Panc1 (cell line): ENCODE measurements at places on chromosomes 11 and 22.
A peak's percentile ranks its signal among the peaks of the same experiment; 100 is the strongest.

GRCh38 chr11:422249-422656, 7.5 kb upstream of the SIGIRR start:
- DNase-seq = no peak

- peak; percentile 10 for DNase-seq
Observed at GRCh38 chr11:75966537-75967287, 151.7 kb downstream of the UVRAG start.

- no peak for DNase-seq
Observed at GRCh38 chr22:42794551-42795510, 62.2 kb downstream of the ARFGAP3 start.

- no peak for DNase-seq
Observed at GRCh38 chr11:43681401-43681942, 934 bp downstream of the HSD17B12 start.

GRCh38 chr22:36764060-36764459, 11.9 kb downstream of the IFT27 start:
- DNase-seq = no peak

DNA sequence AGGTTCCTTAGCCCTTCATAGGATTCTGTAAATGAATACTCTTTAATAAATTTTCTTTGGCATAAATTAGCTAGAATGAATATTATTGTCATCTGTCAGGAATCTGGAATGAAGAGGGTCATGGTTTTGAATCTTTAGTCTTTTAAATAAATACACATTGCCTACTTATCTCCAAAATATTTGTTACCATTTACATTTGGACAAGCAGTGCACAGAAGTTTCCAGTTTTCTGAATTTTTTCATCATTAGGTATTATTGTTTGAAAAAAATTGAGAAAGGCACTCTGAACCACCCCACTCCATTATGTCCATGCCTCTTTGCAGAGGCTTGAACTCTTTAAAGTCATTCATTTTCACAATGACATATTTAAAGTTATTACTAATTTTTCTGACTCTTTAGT, 549.0 kb upstream of the LUZP2 start:
- DNase-seq = no peak

- no peak for DNase-seq
Observed at GRCh38 chr11:60175860-60176275, 7.0 kb downstream of the MS4A6A start.

DNA sequence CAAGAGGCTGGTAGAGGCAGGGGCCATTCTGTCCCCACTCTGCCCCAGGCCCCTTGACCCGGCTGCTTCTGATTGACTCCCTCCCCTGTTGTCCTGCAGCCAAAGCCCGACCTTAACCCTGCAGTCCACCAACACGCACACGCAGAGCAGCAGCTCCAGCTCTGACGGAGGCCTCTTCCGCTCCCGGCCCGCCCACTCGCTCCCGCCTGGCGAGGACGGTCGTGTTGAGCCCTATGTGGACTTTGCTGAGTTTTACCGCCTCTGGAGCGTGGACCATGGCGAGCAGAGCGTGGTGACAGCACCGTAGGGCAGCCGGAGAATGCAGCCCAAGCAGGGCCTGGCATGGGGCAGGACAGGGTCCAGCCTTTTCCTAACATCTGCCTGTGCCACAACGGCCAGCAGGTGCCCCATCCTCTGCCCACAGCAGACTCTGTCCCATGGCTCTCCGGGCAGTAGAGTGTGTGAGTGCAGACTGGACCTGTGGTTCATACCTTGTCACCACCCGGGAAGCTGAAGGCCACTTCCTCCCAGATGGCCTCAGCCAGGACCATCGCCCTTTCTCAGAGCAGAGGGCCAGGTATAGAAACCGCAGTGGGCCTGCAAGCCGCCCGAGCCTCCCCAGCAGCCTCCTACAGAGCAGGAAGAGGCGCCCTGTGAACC, 26.8 kb upstream of the MGAT3 start:
- no peak for DNase-seq

DNA sequence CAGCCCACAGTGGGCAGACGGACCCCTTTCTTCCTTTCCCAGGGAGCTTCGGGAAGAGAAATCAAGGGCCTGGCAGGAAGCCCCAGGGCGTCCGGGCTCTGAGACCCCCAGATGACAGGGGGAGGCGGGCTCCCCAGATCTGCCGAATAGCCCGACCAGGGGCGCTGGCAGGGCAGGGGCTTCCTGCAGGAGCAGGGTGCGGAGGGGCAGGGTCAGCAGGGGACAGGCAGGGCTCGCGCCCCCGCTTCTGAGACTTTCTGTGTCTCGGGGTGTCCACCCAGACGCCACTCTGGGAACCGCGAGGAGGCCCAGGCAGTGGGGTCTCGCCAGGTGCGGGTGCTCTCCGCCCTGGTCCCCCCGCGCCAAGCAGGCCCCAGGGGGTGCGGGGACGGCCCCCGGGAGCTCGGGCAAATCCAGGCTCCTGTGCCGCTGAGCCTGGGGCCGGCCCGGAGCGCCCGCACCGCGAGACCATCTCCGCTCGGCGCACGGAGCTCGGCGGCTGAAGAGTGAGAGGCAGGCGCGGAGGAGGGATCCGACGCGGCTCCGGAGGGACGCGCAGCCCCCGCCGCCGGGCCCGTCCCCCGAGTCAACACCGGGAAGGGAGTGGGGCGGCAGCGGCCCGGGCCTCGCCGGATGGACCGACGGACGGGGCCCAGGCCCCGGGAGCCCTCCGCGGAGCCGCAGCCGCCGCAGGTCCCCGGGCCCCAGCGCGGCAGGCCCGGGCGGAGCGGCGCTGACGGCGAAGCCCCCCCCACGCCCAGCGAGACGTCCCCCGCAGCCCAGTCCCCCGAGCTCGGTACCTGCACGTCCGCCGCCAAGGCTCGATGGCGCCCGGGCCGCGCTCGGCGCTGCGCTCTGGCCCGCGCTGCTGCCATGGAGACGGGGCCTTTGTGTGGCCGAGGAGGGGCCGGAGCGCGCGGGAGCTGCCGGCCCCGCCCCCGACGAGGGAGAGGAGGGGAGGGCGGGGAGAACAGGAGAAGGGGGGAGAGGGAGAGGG, at the start of gene PLXNB2:
Gene PLXNB2 (minus strand): TSS at position 894 of the 997 bp plus-strand sequence. CDS start 17,062 bp downstream, outside the sequence.
- DNase-seq = no peak

DNA sequence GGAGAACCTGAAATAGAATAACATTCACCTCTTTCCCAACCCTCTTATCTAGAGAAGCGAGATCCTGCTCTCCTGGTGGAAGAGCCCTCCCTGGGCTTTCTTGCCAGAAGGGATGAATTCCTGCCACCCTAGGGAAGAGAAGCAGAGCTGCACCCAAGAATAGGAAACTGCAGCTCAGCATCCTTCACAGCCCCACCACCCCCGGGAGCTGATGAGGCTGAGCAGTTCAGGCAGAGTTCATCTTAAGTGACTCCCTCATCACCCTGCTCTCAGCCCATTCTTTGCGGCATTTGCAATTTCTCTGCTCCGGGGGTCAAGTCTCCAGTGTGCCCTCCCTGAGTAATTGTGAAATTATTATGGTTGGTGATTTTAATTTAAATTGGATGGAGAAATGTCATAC, 514.9 kb downstream of the BUD13 start:
- no peak for DNase-seq

- no peak for DNase-seq
Observed at GRCh38 chr22:40874016-40874415, 12.1 kb upstream of the DNAJB7 start.

- no peak for DNase-seq
Observed at GRCh38 chr11:117910941-117911655, 18.1 kb downstream of the TMPRSS13 start.

GRCh38 chr22:46074771-46075551, 75.4 kb upstream of the PPARA start:
- DNase-seq = no peak

- DNase-seq = no peak
Observed at GRCh38 chr11:96021901-96022650, 98.2 kb upstream of the MTMR2 start.

DNA sequence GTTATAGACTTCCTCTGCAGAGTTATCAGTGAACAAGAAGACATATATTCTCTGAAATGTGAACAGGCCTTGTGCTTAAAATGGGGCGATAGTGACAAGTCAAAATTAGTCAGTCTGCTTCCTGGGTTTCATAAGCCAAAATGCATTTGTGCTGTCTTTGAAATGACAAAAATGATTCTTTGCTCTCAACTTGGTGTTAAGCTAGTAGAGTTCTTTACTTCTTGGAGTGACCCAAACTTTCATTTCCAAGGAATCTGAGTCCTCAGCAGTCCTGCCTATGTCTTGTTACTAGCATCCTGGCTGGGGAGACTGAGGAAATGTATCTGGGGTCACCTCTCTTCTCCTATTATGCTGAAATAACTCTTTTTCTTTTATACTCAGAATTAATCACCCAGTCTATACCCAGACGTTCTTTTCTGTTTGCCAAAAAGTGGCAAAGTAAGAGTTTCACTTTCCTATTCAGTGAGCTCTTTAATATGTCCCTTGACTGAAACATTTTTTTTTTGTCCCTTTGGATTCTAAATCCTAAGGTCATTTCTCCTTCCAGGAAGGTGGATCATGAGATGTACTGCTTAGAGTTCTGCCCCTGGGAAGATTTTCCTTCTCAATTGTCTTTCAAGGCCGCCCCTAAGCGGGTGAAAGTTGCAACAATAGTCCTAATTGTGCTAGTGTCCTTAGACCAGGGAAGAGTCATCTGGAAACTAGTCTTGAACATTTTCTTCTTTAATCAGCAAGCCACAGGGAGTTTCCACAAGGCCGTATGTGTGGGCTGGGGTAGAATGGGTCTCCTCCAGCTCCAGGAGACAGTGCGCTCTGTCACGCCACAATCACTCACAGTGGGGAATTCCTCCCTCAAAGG, 53.0 kb upstream of the RDX start:
- DNase-seq = no peak

DNA sequence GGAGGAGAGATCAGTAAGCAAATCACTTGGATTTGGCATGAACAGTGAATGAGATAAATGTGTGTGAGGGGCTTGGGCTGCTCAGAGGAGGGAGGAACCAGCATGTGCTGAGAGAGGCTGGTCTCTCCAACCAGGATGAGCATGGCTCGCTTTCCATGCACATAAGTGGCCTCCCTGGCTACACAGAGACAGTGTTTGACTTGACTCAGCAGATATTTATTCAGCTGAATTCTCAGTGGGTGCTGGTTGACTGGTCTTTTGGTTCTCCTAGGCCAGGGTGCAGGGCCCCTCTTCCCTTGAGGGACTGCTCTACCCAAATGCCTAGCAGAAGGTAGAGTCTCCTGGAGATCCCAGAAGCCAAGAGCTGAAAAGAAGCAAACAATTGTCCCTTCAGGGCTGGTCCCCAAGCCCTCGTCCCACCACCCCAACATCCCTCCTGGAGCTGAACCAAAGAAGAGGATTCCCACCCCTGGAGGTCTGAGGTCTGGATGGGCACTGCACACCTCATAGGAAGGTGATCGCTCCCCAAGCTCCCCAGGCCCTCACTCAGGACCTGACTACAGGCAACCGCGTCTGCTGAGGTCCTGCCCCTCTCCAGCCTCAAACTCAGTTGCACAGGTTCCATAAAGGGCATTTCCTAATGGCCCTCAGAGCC, 3.3 kb upstream of the TRIM29 start:
- DNase-seq = no peak
